ENCODE measurements at places on chromosomes 12 and 14.

- DNase-seq, result no peak
These were observed 45.6 kb downstream of the LTBP2 start for GRCh38 chr14:74566174-74567141.

- DNase-seq, result no peak
These were observed 109.8 kb upstream of the PLXNC1 start for GRCh38 chr12:94038605-94039004.

DNA sequence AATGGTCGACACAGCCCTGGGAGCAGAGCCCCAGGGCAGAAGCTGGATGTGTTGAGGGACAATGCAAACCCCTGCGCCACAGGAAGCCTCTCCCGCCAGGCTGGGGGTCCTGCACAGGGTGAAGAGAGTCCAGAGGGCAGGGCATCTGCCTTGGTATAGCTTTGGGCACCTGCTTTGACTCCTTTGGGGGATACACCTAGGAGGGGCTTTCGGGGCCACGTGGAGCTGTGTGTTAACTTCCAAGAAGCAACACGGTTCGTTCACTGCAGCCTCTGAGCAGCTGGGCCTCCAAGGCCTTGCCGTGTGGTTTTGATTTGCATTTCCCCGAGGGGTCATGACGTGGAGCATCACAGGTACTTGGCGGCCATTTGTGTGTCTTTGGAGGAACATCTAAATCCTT, 5.8 kb upstream of the PUS1 start:
- DNase-seq, result no peak

- no peak for DNase-seq
These were observed 125.6 kb downstream of the PDE3A start for GRCh38 chr12:20493934-20494333.

DNA sequence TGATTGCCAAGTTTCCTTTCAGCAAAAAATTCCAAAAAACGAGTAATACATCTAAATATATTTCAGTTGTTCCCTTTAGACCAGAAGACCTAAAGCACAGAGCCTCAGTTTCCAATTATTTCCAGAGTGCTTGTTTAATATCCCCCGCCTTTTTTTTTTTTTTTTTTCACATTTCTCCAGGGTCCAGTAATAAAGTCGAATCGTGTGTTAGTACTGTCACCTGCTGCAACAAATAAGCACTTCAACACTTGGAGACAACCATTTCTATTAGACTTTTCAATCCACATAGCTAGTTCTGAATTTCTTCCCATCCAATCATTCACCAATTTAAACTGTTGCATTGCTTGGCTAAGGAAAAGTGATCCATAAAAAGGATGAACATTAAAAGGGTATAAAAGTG, 13.6 kb downstream of the PDE6H start:
- DNase-seq, result no peak

DNA sequence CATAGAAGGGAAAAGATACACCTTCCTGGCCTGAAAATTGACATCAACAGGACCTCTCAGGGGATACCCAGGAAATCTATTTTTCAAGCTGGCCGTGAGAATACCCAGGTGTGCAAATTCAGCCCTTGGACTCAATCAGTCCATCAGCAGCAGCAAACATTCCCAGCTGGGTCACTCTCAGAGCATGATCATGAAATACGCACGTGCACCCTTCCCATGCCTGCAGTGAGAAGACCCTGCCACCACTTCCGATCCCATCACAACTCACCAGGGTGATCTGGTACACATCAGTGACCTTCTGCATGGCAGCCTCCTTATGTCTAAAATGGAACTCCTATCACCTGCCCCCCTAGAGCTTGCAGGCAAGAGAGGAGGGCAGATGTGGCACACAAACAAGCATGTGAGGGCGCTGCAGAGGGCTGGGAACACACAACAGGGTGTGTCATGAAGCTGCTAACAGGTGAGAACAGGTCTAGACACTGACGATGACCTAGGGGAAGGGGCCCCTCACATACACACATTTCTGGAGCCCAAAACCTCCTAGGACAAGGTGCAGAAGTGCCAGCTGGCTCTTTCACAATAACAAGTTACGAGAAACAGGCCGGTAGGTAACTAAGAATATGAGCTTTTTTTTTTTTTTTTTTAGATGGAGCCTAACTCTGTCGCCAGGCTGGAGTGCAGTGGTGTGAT, 37.8 kb upstream of the TC2N start:
- no peak for DNase-seq

GRCh38 chr12:4356041-4356327, 23.5 kb downstream of the FGF23 start:
- no peak for DNase-seq

- DNase-seq, result peak; percentile 25
These were observed 9.5 kb upstream of the CSAD start for GRCh38 chr12:53190108-53190729.

- DNase-seq, result no peak
These were observed 85.7 kb downstream of the AKAP6 start for GRCh38 chr14:32414808-32415255.

- no peak for DNase-seq
These were observed 1.4 kb upstream of the ABCD2 start for GRCh38 chr12:39620659-39621658.

GRCh38 chr12:49055978-49056754, 4.4 kb downstream of the KMT2D start:
- no peak for DNase-seq

- DNase-seq, result no peak
These were observed 33.1 kb upstream of the FBXO34 start for GRCh38 chr14:55238019-55238680.

GRCh38 chr12:10654003-10654402, 19.8 kb downstream of the STYK1 start:
- no peak for DNase-seq

- DNase-seq, result no peak
These were observed 18.9 kb downstream of the BICD1 start for GRCh38 chr12:32125455-32126084.

DNA sequence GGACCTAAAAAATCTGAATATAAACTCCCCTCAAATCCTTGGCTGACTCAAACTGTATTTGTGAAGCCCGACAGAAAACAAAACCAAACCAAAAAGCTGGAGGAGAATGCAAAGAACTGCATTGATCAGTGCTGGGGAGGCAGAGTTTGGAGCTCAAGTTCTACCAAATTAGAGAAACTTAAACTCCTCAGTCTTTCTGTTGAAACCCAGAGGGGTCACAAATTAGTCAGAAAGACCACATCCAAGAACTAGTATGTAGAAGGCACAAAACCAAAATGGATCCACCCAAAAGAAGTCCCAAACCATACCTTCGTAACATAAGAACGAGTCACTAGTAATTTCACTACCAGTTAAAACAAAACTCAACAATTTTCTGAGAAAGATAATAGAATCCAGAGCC, 15.3 kb upstream of the PRKAB1 start:
- DNase-seq, result no peak

- no peak for DNase-seq
These were observed 426.6 kb downstream of the EGLN3 start for GRCh38 chr14:33524244-33524643.

- DNase-seq, result no peak
These were observed 53.6 kb downstream of the RTN1 start for GRCh38 chr14:59816941-59817340.

- no peak for DNase-seq
These were observed 143.3 kb upstream of the AVPR1A start for GRCh38 chr12:63294327-63294632.

DNA sequence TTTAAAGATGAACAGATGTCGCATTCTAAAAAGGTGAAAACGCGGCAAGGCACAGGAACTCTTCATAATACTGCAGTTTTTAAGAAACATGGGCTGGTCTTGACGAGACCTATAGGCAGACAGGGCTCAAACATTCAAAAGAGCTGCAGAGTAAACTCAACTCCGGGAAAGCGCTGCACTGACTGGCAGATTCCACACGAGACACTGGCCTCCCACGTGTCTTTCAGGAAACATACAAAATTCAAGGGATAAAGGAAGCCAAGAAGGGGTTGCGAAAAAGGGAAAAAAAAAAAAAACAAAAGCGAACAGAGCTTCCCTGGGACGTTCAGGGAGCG, 614 bp upstream of the ARF6 start:
- DNase-seq, result no peak

GRCh38 chr12:26274441-26275312, 79.3 kb downstream of the SSPN start:
- DNase-seq, result no peak

DNA sequence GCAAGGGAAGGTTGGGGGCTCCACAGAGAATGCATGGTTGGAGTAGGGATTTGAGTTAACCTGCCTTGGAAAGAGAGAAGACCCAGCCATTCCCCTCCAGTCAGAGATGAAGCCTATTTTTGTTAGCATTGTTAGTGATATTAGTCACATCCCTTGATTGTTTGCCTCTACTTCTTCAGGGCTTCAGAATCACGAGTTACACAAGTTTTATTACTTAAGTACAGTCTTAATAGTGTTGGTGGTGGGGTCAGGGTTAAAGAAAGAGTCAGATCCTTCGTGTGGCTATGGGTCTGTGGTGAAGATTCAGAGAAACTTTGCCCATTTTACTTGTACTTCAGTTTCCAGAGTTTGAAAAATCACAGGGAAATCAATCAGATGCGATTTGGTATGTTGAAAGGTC, 363.1 kb downstream of the LRIG3 start:
- no peak for DNase-seq

GRCh38 chr14:72408020-72408419, 475.8 kb downstream of the RGS6 start:
- DNase-seq, result no peak

GRCh38 chr12:26195641-26196420, 458 bp downstream of the SSPN start:
- DNase-seq, result no peak

- DNase-seq, result no peak
These were observed 125.1 kb upstream of the GARIN6 start for GRCh38 chr12:99522456-99522855.

DNA sequence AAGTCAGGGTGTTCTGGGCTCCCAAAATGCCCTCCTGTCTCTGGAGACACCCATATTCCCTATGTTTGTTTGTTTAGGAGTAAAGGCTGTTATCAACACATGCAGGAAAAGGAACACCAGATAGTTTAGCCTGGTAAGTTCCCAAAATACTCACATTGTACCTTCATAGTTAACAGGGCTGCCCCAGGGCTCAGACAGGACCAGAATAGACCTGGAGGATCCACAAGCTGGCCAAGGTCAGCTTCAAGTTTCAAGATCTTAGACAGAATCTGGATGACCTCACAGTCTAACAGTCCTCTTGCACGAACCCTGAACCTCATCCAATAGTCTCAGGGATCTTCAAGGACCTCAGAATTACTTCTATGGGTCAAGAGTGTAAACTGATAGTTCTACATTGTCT, 18.1 kb upstream of the HSP90B1 start:
- DNase-seq, result no peak

DNA sequence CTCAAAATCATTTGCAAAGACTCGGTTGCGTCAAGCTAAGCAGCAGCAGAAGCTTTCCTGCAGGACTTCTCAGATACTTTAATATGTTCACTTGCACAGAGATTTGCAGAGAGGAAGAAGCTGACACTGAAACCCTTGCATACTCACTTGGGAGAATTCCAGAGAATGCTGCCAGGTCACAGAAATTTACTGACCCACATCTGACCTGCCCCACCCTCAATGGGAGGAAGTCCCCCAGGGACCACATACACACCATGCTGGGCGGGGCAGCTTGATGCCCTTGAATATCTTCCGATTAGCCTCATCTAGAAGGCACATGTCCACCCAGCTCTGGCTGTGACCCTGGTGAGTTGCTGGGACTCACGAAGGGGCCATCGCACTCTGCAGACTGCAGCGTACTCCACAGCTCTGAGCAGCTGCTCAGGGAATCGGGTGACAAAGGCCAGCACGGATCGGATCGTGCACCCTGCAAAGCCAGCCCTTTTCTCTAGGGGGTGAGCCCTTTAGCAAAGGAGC, 83.2 kb downstream of the ITPK1 start:
- no peak for DNase-seq

- DNase-seq, result no peak
These were observed 833.3 kb downstream of the DIO2 start for GRCh38 chr14:79378020-79378419.

GRCh38 chr14:75231320-75231719, 47.3 kb upstream of the FOS start:
- DNase-seq, result no peak

- no peak for DNase-seq
These were observed 1.2 kb downstream of the GPR135 start for GRCh38 chr14:59463787-59464485.

DNA sequence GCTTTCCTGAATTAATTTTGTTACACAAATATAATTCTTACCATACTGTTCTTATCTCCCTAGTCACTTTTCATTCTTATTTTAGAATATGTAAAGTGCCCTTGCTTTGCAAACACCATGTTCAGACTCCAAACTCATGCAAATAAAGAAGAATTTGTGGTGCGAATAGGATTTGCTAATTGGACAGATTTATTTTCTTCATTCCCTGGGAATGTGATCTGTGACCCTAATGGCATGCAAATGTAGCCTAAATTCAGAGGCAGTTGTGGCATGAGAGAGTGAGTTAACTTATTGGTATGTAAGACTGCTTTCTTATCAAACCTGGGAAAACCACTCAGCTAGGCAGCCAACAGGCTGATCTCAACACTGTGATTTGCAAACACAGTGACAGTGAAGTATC, 10.0 kb downstream of the CAPZA3 start:
- no peak for DNase-seq

DNA sequence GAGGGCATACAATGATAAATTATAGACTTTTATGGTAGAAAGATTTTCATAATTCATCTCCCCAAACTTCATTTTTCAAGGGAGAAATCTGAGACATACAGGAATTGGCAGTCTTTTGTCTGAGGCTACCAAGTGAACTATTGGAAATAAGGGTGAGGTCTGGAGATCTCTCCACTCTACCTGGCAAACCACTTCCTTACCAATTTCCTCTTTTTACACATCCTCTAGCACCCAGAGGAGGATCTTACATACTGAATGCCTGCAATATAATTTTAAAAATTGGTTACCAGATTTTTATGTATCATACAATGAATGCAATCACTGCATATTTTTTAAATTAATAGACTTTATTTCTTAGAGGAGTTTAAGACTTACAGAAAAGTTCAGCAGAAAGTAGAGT, 6.6 kb downstream of the PDE6H start:
- DNase-seq, result no peak

GRCh38 chr12:104615048-104615561, 158.4 kb downstream of the CHST11 start:
- DNase-seq, result no peak

DNA sequence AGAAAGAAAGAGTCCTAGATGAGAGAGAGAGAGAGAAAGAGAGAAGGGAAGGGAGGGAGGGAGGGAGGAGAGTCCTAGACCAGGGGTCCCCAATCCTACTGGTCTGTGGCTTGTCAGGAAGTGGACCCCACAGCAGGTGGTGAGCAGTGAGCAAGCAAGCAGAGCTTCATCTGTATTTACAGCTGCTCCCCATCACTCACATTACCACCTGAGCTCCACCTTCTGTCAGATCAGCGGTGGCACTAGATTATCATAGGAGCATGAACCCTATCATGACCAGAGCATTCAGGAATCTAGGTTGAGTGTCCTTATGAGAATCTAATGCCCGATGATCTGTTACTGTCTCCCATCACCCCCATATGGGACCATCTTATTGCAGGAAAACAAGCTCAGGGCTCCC, 39.2 kb upstream of the AMN1 start:
- DNase-seq, result no peak
